ENCODE measurements at places on chromosomes 6 and 20.
A peak's percentile ranks its signal among the peaks of the same experiment; 100 is the strongest.

- DNase-seq: no peak
Measured at GRCh38 chr6:107542192-107542668, 52.3 kb downstream of the SOBP start.

DNA sequence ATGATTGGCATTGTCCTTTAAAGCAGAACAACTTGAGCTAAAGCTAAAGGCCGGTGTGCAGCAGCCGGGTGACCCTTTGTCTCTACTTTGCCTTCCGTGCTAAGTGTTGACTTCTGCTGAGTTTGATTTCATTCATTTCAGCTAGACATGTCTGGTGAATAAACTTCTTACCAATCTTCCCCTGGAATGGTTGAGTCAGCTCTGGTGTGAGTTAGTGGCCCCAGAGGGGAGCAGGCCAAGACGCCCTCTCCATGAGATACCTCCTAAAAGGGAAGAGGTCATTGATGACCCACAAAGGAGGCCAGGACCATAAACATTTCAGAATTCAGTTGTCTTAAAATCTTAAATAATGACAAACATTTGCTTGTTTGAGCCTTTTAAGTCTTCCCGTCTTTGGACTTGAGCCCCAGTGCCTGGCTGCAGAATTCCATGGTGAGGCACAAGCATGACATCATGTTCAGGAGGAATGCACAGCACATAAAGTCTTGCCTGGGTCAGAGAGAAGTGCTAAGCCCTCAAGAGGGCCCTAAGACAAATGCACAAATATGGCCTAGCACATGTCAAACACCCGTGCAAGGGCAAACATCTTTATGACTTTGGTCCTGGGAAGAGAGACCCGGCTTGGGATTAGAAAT is 96.3 kb upstream of the NEDD9 start:
- DNase-seq: no peak

GRCh38 chr6:161486361-161487216 is 212.7 kb upstream of the AGPAT4 start:
- peak; percentile 23 for DNase-seq

- no peak for DNase-seq
Measured at GRCh38 chr6:19142275-19142674, 694.9 kb upstream of the ID4 start.

- DNase-seq: no peak
Measured at GRCh38 chr6:158999154-158999665, 792 bp downstream of the RSPH3 start.

DNA sequence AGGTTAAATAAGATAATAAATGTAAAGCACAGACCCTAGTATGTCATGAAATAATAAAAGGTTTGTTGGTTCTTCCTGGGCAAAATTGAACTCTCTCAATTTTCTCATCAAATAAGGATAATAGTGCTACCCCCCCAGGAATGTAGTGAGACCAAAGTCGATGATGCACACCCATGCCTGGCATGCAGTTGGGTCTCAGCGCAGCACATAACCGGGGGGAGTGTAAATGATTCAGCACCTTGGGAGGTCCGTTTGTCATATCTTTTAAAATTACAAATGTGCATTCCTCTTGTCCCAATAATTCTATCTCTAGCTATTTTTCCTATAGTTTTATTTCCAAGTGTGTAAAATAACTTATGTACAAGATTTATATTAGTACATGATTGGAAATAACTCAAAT is 31.3 kb upstream of the CCDC167 start:
- no peak for DNase-seq

Data from non-pigmented ciliary epithelial cell (primary cell).